HFFc6 (cell line): ENCODE measurements at places on chromosomes 1 and 21.

GRCh38 chr1:170931650-170932049, 3.7 kb upstream of the MROH9 start:
- DNase-seq: no peak

- no peak for DNase-seq
These were observed 87.7 kb downstream of the LTN1 start for GRCh38 chr21:28904961-28905435.

DNA sequence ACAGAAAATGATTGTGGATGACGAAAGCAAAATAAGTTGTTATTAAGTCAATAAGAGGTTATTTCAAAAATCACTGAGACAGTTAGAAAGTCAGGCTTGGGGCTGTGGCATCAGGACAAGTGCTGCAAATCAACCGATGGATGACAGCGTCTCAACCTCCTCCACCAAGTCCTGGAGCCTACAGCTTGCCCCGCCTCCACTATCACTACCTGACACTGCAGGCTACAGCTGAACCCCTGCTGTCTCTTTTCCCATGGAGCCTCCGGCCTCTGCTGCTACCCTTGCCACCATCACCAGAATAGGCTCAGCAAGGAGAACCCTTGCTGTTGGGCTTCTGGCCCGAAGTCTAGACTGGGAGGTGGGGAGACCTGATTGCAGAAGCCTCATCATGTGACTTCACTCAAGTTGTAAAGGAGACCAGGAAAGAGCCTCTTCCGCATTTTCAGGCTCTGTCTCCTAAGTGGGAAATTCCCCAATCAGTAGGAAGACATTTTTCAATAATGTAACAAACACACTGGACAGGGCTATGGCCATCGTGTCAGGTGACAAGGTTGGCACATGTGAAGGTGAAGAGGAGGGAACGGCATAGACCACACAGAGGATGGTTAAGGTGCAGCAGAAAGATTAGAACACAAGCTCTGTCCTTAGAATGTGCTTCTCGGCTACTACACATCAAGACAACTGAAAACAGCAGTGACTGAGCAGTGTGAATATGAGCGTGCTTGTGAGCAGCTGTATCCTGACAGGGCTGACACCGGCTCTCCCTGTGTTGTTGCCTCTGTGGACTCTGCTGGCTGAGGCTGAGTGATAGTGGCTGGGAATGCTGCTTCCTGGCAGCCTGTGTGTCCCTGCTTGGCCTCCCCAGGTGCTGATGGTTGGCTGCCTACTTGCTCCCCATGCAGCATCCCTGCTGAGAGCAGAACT, 660.7 kb downstream of the PTPRU start:
- DNase-seq: no peak

DNA sequence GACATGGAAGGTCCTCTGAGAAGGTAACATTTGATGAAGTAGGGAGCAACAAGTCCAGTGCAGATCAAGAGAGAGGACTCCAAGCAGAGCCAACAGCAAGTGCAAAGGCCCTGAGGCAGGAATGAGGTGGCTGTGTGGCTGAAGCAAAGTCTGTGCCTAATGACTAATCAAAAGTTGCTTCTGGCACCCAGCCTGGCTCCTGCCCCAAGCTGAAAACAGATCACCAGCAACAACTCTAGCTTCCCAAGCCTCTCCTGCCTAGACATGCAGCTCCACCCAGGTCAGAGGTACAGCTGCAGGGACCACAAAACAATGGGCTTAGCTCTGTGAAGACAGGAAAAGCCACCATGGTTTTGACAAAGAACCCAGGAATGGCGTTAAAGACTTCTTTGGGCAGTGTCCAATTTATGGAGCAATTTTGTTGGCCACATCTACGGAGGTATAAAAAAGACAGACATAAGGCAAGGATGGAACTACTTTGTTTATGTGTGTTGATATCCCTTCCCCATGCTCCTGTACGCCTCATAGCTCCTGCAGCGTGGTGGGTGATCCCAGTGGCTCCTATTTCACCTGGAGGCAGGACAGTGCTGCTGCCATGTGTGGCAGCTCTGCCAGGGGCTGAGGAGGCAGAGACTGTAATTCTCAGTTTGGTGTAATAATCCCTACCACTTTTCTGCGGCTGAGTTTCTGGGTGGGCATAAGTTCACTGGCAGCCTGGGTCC, 26.4 kb upstream of the IGSF3 start:
- peak; percentile 49 for DNase-seq

- no peak for DNase-seq
These were observed 95.0 kb downstream of the VWA5B1 start for GRCh38 chr1:20385630-20386029.

- DNase-seq: no peak
These were observed 1.4 kb downstream of the ATF3 start for GRCh38 chr1:212609701-212610574.

- no peak for DNase-seq
These were observed 26.3 kb upstream of the SH3D21 start for GRCh38 chr1:36279789-36280296.

GRCh38 chr1:153261281-153262069, 2.0 kb downstream of the LORICRIN start:
- DNase-seq: no peak

GRCh38 chr1:40621821-40622450, 43.5 kb downstream of the RIMS3 start:
- no peak for DNase-seq

DNA sequence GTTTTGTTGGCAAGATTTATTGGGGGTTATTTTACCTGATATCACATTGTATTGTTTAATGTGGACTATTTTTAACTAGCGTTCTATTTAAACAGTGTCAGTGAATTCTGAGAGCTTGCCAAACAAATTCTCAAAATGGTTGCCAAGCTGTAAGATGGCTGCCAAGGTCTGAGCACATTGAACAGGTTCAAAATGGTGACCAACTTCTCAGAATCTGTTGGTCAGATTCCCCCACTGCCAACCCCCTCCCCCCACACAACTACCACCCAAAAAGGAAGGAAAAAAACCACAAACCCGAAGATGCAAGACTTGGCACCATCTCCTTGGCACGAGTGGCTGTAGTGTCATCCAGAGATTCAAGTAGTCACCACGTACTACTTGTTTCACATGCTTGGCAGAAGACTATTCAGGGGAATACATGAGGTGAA, 159.1 kb downstream of the NFIA start:
- no peak for DNase-seq

- DNase-seq: peak; percentile 69
These were observed 1.9 kb downstream of the DHRS3 start for GRCh38 chr1:12615865-12616708.

DNA sequence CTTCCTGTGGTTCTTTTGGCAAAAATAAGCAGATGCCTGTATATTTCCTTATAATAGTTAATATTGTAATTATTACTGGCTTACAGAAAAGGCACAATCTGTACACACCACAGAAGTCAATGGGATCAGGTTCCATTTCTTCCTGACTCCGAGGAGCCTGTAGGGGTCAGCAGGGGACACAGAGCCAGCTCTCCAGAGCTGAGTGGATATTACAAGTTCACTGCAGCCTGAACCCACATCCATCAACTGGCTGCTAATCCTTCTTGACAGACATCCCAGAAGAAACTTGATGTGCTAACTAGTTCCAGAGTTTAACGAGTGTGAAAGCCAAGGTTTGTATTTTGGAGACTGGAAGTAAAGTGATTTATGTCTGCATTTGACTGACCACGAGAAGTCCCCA, 203.8 kb downstream of the LMX1A start:
- DNase-seq: no peak

DNA sequence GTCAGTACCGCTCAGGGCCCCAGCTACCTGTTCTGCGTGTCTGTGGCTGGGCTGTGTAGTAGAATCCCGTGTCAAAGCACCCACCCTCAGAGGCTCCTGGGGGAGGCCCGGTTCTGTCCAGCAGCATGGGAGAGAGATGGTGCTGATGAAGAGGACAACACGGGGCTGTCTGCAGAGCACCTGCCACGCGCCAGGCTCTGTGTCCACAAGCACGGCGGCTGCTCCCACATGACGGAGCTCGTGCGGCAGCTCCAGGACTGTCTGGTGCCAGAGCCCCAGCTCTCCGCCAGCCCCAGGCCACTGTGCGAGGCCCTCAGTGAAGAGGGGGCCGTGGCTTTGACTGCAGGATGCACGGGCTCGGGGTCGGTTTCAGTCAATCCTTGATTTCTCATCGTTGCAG, 42.0 kb upstream of the TSPEAR start:
- no peak for DNase-seq

- no peak for DNase-seq
These were observed 28.2 kb downstream of the LAMC2 start for GRCh38 chr1:183214021-183214970.
